NCI-H1694 treated with DMSO at 0.1 percent for 48 hours (cell line): ENCODE measurements at places on chromosomes 3 and 15.

DNA sequence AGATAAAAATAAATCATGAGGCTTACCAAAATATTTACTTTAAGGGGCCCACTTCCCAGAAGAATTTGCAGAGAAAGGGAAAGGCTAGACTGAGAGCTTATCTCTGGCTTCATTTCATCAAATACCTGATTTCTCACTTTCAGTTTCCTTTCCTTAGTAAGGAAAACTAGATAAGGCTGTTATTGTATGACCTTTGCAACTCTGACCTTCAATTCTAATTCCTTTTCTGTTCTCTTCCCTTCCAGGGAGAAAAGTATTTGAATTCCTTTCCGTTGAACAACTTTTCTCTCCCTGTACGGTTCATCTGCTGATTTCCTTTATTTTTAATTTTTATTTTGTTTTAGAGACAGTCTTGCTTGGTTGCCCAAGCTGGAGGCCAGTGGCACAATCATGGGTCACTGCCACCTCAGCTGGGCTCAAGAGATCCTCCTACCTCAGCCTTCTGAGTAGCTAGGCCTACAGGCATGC is 7.1 kb upstream of the PXK start:
- DNase-seq: no peak

DNA sequence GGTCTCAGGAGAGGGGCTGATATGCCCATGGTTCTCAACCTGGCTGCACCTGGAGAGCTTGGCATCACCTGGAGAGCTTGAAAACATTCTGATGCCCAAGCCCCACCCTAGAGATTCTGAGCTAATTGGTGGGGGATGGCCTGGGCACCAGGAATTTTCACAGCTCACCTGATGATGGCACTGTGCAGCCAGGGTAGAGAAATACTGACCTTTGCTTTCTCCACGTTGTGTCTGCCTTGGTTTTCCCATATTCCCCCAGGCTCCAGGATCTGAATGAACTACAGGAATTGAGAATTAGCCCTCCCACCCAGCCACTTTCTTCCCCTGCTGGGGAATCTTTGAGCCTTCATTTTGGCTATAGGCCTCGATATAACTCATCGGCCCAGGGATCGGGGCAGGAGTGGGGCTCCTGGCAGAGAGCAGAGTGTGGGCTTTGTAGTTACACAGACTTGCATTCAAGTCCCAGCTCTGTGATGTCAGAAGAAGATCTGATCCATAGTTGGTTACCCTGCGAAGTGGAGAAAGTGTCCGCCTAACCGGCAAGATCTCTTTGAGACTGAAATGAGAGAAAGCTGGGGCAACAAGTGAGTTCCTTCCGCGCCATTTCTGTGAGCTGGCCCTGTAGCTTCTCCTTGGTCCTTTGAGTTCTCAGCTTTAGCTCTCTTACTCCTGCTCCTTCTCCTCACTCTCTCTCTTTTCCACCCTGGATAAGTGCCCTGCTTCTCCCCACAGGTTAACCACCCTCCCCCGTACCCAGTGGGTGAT is 33.1 kb upstream of the UBE2Q2 start:
- DNase-seq: no peak

DNA sequence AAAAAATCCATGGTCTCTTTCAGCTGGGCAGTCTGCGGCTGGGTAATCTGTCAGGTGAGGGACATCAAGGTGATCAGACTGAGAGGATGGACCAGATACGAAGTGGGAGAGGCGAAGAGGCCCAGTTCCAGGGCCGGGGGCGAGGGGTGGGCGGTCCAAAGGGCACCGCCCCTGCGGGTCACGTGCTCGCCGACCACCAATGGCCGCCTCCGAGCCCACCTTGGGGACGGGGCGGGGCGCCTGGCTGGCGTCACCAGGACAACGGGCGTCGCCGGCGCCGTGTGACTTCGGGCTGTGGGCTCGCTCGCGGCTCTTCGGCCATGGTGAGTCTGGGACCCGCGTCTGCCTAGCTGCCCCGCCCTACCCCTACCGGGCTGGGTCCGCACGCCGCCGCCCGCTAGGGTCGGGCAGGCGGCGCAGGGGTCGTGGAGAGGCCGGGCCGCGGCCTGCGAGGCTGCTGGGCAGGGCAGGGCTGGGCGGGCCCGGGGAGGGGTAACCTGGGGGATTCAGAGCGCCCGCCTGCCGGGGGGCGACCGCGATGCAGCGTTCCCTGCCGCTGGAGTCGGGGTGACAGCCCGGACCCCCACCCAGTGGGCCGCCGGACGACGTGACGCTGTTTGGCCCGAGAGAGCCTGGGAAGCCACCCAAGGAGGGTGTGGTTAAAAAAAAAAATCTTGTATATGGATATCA is at the start of gene FBXL2:
FBXL2 (plus strand) TSS at position 250 of the 690 bp plus-strand sequence; CDS start at position 321, 71 bp downstream.
- DNase-seq: no peak

DNA sequence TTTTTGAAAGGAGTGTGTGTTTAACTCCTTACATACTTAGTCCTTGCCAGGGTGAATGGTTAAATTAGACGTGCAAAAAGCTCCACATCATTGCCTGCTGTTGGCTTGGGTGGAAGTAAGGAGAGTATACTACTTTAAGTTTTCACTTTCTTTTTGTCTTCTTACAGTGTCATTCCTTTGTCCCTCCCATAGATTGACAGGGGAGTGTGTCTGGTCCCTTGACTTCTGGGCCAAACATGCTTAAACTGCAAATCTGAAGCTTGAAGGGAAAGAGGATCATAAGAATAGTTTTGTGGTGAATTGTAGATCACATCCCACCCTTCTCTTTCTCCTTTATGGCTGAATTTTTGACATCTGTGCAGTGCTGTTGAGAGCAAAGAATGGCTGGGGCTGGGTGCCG is 355.8 kb upstream of the C2CD4B start:
- no peak for DNase-seq

GRCh38 chr3:9231006-9231405 is 18.4 kb downstream of the SRGAP3 start:
- no peak for DNase-seq
